ENCODE measurements at places on chromosomes 6 and 20.

DNA sequence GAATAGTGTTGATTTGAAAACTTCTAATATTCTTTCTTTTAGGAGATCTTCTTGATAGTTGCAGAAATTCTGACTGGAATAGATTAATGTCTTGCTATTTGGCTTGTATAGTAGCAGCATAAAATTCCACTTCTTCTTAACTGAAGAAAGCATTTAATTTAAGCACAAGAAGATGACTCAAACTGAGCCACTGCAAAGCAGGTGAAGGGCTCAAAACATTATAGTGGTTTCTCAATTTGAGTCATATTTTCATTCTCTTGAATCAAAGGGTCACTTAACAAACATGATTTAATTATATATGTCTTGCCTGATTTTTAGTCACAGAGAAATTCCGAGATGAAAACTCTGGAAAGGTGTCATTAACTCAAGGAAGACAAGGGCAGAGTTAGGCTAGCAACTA, 239.3 kb downstream of the ZNF217 start:
- no peak for DNase-seq

DNA sequence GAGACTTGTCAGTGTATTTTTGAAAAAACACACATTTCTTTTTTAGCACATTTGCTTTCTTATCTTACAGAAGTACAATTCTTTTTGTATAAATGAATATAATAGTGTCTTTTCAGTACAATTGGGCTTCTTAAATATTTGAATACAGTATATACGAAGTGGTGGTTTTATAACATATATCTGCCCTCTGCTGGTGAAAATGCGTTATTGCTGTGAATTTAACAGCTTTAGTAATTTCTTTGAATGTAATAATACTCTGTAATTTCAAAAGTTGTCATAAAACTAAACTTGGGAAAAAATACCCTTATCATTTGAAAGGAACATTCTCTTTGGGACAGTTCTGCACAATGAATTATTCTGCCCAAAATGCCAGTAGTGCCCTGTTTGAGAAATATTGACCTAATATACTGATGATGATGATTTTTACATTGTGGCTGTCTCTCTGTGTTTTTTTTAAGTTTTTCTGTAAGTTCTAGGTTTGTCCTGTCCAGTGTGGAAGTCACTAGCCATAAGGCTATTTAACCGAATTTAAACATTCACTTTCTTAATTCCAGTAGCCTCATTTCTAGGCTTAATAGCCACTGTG, 19.0 kb downstream of the SMAP1 start:
- DNase-seq, result no peak

- no peak for DNase-seq
Measured at GRCh38 chr6:19369785-19370184, 467.4 kb upstream of the ID4 start.

DNA sequence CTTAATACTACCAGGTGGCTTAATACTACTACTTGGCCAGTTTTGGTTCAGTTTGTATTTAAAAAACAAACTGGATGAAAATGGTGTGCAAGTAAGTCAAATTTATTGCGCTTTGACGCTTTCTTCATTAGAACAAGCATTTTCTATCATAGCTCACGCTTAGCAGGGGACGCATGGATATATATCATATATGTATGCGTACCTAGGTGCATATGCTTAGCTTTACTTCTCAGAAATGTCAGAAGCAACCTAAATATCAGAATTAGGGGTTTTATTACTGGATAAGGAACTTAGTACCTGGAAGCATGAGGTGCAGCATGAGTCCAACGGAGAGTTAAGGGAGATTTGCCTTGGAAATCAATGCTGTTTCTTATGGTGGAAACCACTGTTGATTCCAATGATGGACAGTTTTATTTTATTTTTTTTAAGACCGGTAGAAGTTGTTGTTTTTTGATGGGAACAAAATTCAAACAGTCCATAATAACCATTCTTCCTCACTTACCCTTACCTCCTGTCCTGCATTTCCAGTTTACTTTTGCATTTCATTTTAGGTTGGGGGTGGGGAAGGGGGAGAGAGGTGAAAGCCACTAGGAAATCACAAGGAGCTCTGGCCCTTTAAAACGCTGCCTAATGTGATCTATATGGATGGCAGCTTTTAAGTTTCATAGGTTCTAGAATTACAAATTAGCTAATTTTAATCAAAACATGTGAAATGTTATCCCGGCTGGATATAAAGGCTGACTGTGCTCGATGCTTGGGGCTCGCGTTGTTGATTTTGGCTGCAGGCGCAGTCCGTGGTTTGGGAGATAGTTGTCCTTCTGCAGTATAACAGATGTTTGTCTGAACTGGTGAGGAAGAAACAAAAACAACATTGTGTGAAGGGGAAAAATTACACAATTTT, 2.1 kb downstream of the SOBP start:
- DNase-seq, result peak; percentile 39

GRCh38 chr6:30763618-30764489, 19.5 kb upstream of the IER3 start:
- DNase-seq, result peak; percentile 80

DNA sequence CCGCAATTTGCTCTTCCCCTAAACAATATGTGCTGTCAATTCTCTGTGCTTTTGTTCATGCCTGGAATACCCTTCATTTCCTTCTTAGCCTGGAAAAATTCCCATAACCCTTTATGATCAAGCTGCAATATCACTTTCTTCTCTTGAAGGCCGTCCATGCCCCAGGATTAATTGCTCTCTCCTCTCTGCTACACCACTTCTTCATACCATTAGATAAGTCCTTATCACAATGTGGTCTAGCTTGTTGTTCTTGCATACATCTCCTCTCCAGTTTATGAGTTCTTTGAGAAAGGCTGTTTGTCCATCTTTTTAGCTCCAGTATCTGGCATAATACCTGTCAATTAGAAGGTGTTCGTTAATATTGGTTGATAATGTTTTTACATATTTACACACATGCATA, 111.2 kb upstream of the SAMD5 start:
- DNase-seq, result no peak

DNA sequence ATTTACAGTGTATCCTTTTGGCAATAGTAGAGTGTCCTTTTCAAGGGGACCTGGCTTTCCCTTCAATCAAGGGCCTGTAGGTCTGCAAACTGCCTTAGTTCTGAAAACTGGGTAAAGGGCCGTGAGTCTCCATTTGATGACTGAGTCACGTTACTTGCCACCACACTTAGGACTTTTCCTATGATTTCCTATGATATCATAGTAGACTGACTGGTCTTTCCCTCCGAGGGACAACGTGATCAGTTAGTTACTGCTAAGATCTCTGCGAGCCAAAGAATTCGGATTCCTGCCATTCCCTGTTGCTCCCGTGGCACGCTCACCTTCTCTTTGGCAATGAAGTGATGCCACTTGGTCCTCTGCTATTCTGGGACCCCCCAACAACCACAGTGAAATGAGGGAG, 8.4 kb downstream of the ZNF831 start:
- DNase-seq, result no peak

DNA sequence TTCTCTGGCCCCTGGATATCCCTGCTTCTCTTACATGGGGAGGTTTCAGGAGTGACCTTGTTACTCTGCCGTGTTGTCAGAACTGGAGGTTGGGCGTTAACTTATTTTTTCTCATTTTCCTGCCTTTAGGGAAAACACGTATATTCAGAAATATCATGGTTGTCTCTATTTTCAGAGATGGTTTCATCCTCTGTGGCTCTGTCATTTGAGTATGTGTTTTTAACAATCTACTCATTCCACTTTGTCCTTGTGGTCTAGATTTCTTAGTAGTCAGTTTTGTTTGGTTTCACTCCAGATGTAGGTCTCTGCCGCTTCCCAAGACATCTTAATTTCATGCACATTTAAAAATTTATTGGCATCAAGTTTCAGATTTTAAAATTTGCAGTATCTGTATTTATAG, 45.9 kb downstream of the KCNS1 start:
- DNase-seq, result no peak

DNA sequence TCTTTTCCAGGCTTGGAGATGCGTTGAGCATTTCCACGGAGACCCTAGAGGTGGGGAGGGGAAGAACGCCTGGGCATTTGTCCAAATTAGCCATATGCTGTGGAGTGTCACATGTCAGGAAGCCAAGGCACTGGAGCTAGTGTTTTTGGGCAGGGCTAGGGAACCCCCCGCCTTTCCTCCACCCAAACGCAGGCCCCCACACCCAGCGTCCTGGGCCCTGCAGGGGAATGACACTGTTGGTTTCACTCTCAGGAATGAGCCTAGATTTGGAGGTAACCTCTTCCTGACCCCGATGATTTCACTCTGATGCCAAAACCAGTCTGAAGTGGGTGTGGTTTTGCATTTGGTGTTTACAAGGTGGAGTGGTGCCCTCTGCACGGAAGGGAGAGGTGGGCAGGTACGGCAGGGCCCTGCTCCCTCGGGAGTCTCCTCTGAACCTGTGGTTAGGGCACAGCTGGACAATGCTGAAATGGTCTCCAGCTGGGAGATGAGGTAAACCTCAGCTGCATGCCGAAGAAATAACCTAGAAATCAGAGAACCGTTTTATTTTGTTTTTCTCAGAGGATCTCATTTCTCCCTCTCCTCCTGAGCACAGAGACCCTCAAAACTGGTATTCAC, 29.5 kb downstream of the MTHFD1L start:
- peak; percentile 74 for DNase-seq

Measured in H4 (cell line).